ENCODE measurements at places on chromosomes 7 and 10. TPM values are rescaled to one million over a fixed set of nuclear protein-coding genes. Genes with fewer than 3 reads are reported as not detected.

DLX5 gene
- 0.30 TPM for total RNA-seq

DNA sequence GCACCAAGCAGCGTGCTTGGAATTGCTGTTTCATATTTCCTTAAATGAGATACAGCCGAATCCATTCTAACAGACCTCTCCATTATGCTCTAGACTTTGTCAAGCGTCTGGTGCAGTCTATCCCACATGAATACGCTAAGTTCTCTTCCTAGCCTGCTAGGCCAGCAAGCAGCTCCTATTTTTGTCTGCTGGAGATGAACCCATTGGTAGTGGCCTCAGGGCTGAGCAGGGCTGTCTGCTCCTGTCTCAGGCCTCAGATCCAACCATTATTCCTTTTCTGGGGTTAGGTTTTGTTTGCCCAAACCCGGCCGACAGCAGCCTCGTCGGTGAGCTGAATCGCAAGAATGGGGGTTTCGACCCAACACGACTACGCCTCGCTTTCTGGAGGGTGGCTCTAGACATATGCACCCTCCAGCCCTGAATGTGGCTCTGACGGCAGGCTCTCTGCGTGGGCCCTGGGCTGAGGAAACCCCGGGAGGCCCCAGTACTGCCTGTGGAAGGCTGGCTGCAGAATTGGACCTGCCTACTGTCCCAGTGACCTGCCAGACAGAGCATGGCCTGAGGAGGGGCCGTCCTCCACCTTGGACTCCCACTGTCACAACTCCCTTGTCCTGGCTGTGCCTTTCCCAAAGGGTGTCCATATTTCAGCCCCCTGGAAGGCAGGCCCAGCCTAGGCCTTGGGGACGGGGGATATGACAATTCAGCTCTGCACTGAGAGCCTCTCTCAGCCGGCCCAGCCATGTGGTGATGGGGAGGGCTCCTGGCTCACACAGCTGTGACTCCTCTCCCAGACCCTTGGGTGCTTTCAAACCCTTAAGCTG, 267.9 kb upstream of the TCERG1L start:
- DNase-seq: no peak

DNA sequence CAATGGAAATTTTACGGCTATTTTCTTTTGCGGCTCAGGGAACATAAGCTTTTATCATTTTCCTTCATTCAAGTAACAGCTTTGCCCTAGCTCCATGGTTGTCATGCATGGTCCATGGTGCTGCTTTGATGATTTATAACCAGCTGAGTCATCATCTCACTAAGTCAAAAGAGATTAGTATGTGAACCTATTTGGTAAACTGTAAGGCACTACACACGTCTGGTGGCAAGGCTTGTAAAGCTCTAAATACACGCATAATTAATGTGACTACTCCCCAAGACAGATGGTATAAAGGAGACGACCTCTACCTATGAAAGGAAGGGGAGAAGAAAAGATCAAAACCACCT, 340.2 kb downstream of the KCNMA1 start:
- DNase-seq: no peak

DNA sequence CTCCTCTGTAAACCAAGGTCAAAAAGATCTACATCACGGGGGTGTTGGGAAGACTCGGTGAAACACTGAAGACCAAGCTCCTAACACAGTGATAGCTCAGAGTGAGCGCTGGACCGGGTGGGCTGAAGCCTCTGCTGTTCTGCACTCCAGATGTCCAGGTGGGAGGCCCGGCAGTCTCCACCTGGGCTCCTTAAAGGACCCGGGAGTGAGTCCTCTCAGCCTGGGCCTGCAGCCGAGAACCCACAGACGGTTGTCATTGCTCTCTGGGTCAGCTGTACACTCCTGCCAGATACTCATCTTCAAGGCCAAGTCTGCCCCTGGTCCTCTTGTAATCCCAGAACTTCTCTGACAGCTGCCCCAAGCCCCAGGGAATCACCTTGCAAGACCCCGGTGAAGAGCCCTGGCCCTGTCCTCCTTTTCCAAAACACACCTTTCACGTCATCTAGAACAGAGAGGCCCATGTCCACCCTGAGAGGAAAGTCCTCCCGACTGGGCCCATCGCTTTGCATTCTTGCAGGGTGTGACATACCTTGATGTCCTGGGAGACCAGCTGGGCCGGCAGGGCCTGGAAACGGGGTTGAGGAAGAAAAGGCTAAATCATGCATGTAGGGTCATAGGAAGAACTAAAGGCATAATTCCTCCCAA, 43.7 kb downstream of the COL17A1 start:
- no peak for DNase-seq

GRCh38 chr7:80263333-80263732, 128.7 kb downstream of the GNAI1 start:
- no peak for DNase-seq

- DNase-seq: no peak
Observed at GRCh38 chr7:101140339-101140699, 13.4 kb downstream of the SERPINE1 start.

GRCh38 chr10:7102557-7103349, 308.1 kb downstream of the SFMBT2 start:
- no peak for DNase-seq

DNA sequence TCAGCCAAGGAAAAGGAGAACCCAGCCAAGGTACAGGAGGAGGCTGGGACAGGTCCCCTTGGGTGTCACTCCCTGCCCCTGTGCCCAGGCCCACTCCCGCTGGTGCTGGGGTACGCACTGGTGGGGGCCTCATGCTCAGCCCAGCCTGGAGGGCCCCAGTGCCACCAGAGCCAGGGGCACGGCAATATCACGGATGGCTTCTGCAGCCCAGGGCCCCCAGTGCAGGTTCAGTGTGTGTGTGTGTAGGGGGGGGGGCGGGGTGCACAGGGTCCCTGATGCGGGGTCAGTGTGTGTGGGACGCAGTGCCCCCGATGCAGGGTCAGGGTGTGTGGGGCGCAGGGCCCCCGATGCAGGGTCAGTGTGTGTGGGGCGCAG, 23.4 kb upstream of the ZNF716 start:
- DNase-seq: no peak

DNA sequence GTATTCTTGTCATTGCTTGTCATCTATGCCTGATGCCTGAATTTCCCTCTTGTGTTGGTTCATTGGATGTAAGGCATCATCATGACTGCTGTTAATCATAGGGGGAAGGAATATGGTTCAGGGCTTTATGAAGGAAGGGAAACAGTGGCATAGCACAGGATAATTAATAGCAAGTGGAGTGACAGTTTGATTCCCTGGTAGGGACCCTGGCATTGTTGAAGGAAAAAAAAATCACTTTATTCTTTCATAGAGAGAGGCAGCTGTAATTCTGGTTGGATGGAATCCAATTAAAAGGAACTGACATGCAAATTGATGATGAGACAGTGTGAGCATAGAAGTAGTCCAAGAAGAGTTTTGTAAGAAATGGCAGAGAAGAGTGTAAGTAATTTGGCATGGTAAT, 121.4 kb downstream of the AUTS2 start:
- no peak for DNase-seq

GRCh38 chr7:96034940-96035727, 262.8 kb downstream of the DYNC1I1 start:
- no peak for DNase-seq

Measured in Caco-2 (cell line).